RWPE2 (cell line): ENCODE measurements at places on chromosomes 6 and 20.

- no peak overlapping the region for H3K4me3 ChIP-seq
- no peaks in the 10 kb centered on the region for H3K27me3 ChIP-seq
- no peak overlapping the region for H3K27ac ChIP-seq
- no peaks in the 10 kb centered on the region for H3K36me3 ChIP-seq
These were observed 73.4 kb downstream of the ELOVL2 start for GRCh38 chr6:10970731-10971130.

DNA sequence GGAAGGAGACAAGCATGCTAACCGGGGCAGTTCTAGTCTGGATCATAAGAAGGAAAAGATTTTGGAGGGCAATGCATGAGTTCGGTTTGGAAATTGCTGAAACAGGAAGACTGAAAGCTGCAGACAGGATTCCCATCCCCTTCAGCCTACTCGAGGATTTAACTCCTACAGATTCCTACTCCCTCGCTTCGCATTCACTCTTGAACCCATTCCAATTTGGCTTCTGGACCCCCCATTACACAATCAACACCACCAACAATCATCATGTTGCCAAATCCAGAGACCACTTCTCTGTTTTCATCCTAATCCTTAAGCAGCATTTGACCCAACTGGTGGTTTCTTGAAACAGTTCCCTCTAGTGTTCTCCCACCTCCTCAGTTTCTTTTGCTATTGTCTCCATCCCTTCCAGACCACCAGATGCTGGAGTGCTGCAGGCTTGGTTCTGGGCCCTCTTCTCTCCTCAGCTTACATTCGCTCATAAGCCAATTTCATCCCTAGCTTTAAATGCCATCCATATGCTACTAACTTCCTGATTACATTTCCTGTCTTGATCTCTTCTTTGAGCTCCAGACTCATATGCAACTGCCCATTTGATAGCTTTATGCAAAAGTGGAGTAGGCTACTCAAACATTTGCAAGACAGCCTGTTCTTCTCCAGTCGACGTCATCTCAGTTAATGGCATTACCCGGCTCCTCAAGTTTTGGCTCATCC, 66.5 kb downstream of the DTNBP1 start:
- no peak for DNase-seq
- H3K27ac ChIP-seq = no peak overlapping the region
- H3K4me1 ChIP-seq = no peaks in the 10 kb centered on the region
- no peak overlapping the region for H3K4me3 ChIP-seq
- H3K36me3 ChIP-seq = no peaks in the 10 kb centered on the region

DNA sequence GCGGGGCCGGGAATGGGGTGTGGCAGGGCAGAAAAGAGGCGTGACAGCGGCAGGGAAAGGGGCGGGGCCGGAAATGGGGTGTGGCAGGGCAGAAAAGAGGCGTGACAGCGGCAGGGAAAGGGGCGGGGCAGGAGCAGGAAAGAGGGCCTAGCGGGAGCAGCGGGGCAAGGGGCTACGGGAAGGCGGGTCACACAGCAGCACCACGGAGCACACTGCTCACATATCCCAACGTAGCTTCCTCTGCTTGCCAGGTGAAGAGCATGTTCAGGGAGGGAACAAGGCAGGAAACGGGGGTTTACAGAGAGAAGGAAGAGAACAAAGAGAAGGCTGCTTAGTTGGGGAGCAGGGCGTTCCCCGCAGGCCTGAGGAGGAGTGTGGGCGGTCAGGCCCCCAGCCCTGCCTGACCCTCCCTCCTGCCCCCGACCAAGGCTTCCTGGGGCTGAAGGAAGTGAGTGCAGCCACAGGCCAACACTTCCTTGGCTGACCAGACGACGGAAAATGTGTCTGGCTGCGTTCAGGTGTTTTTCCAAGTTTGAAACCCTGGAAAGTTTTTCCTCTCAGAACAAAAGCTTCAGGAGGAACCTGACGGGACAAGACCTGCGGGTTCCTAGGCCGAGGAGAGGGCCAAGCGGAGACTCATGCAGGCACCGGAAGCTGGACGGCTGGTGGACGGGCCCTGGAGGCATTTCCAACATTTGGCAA, 13.8 kb downstream of the UCKL1 start:
- H3K4me1 ChIP-seq = peaks cover 18% of the 10 kb centered on the region
- H3K4me3 ChIP-seq = no peak overlapping the region
- peaks cover 76% of the 10 kb centered on the region for H3K36me3 ChIP-seq
- peak; percentile 93 for DNase-seq
- H3K27ac ChIP-seq = peak overlapping the region; percentile 79

DNA sequence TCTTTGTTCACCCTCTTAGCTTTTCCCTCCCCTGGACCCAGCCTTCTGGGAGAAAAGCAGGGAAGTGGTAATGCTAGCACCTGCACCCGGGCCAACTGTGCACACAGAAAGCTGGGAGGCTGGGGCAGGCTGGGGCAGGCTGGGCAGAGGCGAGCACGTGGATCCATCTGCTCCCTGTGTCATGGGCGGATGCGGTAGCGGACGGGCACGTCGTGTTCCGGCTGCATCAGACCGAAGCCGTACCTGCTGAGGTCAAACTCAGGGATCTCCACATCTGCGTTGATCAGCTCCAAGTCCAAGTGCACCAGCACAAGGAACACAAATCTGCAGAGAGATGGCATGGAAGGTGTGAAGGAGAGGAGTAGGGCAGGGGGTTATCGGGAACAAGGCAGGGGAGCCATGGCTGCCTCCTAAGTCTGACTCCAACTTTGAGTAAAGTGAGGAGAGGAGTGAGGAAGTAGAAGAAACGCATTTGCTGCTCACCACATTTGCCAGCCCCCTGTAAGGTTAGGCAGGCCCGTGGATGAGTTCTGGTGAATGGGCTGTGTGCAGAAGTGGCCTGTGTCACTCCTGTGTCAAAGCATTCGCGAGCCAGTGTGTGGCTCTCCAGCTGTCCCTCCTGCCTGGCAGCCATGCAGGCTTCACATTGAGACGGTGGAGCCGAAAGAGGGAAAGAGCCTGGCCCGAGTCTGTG, 25.4 kb upstream of the KCNB1 start:
- no peak overlapping the region for H3K27ac ChIP-seq
- H3K27me3 ChIP-seq = peaks cover 10% of the 10 kb centered on the region
- no peaks in the 10 kb centered on the region for H3K36me3 ChIP-seq
- DNase-seq = peak; percentile 91
- H3K4me1 ChIP-seq = peaks cover 9% of the 10 kb centered on the region

- H3K36me3 ChIP-seq = peaks cover 100% of the 10 kb centered on the region
- peak overlapping the region; percentile 92 for H3K27ac ChIP-seq
- H3K4me3 ChIP-seq = no peak overlapping the region
- H3K4me1 ChIP-seq = peaks cover 43% of the 10 kb centered on the region
- peak; percentile 92 for DNase-seq
These were observed 34.7 kb downstream of the EZR start for GRCh38 chr6:158784505-158784904.

- no peak overlapping the region for H3K4me3 ChIP-seq
- H3K27me3 ChIP-seq = no peaks in the 10 kb centered on the region
- DNase-seq = no peak
These were observed 268.2 kb upstream of the SOX4 start for GRCh38 chr6:21325201-21325856.

- H3K4me3 ChIP-seq = no peak overlapping the region
- no peaks in the 10 kb centered on the region for H3K27me3 ChIP-seq
- H3K36me3 ChIP-seq = no peaks in the 10 kb centered on the region
- no peak overlapping the region for H3K27ac ChIP-seq
These were observed 243.9 kb upstream of the RUNX2 start for GRCh38 chr6:45084257-45084656.

DNA sequence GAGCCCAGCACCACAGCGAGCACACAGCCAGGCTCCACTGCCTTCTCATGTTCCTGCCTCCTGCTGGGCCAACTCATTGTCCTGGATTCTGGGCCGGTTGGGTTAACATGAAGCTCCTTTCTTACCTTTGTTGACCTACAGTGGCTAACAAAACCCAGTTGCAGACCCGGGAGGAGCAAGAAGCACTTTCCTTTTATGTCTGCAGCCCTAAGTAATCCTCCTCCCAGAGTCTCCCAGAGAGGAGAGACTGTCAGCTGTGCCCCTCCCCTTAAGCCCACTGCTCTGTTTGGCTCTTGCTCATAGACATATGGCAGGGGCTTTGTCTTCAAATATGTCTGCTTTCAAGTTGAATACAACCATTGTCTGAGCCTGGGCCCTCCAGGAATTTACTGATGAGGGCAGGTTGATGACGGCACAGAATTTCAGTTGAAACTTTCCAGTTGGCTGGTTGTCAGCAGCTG, 55.2 kb downstream of the PSMB1 start:
- no peak for DNase-seq
- H3K36me3 ChIP-seq = no peaks in the 10 kb centered on the region
- no peak overlapping the region for H3K27ac ChIP-seq
- H3K27me3 ChIP-seq = no peaks in the 10 kb centered on the region
- H3K4me1 ChIP-seq = no peaks in the 10 kb centered on the region

DNA sequence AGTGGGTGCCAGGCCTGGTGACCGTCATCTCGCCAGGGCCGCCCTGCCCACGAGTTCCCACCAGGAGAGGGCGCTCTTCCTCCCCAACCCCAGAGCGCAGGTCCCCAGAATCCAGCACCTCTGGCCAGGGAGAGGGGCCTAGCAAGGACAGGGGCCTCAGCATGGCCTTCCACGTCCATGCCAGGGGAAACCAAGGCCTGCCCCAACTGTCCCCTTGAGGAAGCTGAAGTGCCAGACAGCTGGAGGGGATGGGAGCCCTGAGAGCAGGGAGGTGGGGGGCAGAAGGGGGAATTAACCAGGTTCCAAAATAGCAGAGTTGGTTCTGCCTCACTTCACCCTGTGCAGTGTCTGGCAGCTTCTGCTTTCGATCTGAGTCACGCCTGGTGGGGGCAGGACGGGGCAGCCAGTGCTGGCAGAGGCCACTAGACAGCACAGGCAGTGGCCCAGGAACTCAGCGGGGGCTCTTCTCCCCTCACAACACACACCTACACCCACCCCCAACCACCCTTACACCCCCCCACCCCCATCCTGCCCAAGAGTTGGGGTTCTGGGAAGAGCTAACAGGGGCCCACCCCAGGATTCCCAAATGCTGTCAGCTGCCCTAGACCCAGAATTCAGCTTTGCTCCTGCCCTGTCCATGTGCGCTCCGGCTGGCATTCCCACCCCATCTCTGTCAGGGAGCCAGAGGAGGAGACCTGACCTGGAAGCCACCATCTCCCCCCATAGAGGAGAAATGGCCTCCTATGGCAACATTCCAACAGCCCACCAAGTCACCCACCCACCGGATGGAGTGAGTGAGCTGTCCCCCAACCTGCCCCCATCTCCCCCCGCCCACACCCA, 29.2 kb downstream of the TFEB start:
- DNase-seq = no peak
- H3K27me3 ChIP-seq = no peaks in the 10 kb centered on the region
- H3K4me3 ChIP-seq = no peak overlapping the region
- no peaks in the 10 kb centered on the region for H3K36me3 ChIP-seq
- H3K4me1 ChIP-seq = peaks cover 5% of the 10 kb centered on the region

GRCh38 chr6:158232316-158233213, 64.4 kb downstream of the GTF2H5 start:
- DNase-seq = peak; percentile 68
- H3K4me3 ChIP-seq = peak overlapping the region; percentile 99
- H3K36me3 ChIP-seq = 0 out of 2 replicates have a peak, but pooled peaks cover 4% of the 10 kb centered on the region
- H3K27me3 ChIP-seq = no peaks in the 10 kb centered on the region
- H3K4me1 ChIP-seq = peaks cover 17% of the 10 kb centered on the region
- H3K27ac ChIP-seq = peak overlapping the region; percentile 81

DNA sequence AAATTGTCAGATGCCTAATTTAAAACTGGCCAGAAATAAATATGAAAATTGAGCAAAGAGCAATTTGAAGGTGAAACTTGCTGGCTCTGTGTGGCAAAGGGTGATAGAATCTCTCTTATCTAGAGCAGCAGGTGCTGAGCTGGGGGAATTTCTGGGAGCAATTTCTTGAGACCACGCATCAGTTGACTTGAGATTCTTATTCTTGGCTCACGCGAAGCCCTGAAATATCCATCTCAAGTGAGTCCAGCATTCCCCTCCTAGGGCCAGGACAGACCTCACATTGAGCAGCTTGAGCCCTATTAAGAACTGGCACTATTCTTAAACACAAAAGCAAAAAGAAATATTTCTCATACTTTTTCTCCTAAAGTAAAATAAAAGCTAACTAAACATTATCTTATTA, 66.3 kb downstream of the MAP7 start:
- no peaks in the 10 kb centered on the region for H3K36me3 ChIP-seq
- peak overlapping the region; percentile 15 for H3K27ac ChIP-seq
- no peak overlapping the region for H3K4me3 ChIP-seq

GRCh38 chr20:20712004-20712473, 405 bp downstream of the RALGAPA2 start:
- H3K4me3 ChIP-seq = peak overlapping the region; percentile 90
- H3K27me3 ChIP-seq = no peaks in the 10 kb centered on the region
- H3K36me3 ChIP-seq = no peaks in the 10 kb centered on the region
- peak overlapping the region; percentile 30 for H3K27ac ChIP-seq
- no peak for DNase-seq
- H3K4me1 ChIP-seq = peaks cover 5% of the 10 kb centered on the region

DNA sequence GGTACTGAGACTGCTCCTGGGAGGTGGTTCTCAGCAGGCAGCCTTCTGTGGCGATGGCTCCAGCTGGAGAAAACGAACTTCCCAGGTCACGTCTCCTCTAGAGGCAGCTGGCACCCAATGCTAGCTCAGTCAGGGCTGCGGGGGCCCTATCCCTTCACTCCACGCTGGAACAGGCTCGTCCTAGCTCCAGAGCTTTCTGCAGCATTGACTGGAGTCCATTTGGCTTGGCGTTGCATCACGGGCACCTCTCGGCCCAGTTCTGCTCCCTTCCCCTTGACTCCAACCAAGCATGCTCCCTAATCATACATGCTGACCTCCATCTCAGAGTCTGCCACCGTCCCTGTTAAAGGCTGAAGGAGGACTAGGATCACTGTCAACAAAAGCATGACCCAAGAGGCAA, 5.9 kb upstream of the IRF4 start:
- DNase-seq = no peak
- H3K4me1 ChIP-seq = no peaks in the 10 kb centered on the region
- no peak overlapping the region for H3K27ac ChIP-seq

GRCh38 chr6:123118811-123119210, 122.8 kb downstream of the CLVS2 start:
- H3K4me3 ChIP-seq = no peak overlapping the region
- H3K27ac ChIP-seq = no peak overlapping the region
- no peaks in the 10 kb centered on the region for H3K36me3 ChIP-seq
- H3K27me3 ChIP-seq = no peaks in the 10 kb centered on the region

- H3K27me3 ChIP-seq = no peaks in the 10 kb centered on the region
- H3K4me1 ChIP-seq = no peaks in the 10 kb centered on the region
- DNase-seq = no peak
- no peak overlapping the region for H3K27ac ChIP-seq
- H3K4me3 ChIP-seq = no peak overlapping the region
These were observed 37.1 kb downstream of the QRSL1 start for GRCh38 chr6:106666282-106667021.

- H3K4me3 ChIP-seq = no peak overlapping the region
- no peaks in the 10 kb centered on the region for H3K27me3 ChIP-seq
- peak overlapping the region; percentile 36 for H3K27ac ChIP-seq
- no peak for DNase-seq
- H3K36me3 ChIP-seq = no peaks in the 10 kb centered on the region
- peaks cover 17% of the 10 kb centered on the region for H3K4me1 ChIP-seq
These were observed 958 bp downstream of the MLIP start for GRCh38 chr6:54112151-54112650.
